ENCODE measurements at places on chromosomes 7 and 10.
A peak's percentile ranks its signal among the peaks of the same experiment; 100 is the strongest.

DNA sequence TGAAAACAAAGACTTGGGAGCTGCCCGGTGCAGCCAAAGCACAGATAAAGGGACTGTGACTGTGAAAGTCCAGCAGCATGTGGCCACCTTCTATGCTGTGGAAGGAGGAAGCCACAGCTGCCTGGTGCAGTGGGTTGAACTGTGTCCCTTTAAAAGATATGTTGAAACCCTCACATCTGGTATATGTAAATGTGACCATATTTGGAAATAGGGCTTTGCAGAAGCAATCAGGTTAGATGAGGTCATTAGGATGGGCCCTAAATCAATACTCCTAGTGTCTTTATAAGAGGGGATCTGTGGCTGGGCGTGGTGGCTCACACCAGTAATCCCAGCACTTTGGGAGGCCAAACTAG is 136.9 kb downstream of the GLI3 start:
- no peak for DNase-seq

GRCh38 chr7:114107522-114107921 is 188.7 kb upstream of the PPP1R3A start:
- DNase-seq, result no peak

DNA sequence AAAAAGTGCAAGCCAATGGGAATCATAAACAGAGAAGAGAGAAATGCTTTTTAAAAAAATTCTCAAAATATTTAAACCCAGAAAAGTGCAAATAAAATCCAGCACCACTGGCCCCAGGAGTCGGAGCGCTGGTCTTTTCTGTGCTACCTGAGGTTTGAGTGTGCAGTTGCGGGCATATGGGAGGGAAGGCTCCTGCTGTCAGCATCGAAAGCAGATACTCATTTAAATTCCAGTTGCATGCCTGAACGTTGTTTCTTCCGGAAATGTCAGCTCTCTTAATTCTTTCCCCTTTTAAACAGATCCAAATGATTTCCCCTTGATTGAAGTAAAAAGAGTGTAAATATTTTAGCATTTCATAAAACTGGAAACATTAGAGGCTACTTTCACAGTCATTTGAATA is 240.5 kb upstream of the GPR26 start:
- no peak for DNase-seq

DNA sequence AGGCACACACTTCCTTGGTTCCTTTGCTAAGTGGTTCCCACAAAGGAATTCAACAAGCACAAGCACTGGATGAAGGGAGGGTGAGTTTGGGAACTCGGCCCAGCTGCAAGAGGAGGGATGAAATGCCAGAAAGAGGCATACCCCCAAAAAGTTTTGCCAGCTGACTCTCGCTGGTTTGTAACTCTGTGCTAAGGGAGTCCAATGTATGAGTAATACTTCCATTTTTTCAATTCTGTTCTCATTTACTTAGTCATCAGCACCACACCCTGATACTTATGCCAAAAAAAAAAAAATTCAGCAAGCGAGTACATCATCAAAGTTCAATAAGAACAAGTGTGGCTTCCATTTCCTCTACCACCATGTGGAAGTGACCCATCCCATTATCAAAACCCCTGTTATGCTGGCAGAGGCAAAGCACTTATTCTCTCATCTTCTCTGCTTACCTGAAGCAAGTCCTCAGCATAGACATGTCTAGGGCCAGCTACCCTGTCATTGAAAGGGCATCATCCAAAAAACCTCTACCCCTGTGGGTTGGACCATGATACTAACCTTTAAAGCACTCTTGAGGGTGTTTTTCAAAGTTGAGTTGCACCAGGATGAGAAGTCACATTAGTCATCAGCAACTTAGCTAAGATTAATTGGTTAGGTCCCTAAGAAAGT is 6.9 kb upstream of the HYCC1 start:
- peak; percentile 91 for DNase-seq

- no peak for DNase-seq
These were observed 2.2 kb upstream of the CHCHD1 start for GRCh38 chr10:73779539-73780197.

DNA sequence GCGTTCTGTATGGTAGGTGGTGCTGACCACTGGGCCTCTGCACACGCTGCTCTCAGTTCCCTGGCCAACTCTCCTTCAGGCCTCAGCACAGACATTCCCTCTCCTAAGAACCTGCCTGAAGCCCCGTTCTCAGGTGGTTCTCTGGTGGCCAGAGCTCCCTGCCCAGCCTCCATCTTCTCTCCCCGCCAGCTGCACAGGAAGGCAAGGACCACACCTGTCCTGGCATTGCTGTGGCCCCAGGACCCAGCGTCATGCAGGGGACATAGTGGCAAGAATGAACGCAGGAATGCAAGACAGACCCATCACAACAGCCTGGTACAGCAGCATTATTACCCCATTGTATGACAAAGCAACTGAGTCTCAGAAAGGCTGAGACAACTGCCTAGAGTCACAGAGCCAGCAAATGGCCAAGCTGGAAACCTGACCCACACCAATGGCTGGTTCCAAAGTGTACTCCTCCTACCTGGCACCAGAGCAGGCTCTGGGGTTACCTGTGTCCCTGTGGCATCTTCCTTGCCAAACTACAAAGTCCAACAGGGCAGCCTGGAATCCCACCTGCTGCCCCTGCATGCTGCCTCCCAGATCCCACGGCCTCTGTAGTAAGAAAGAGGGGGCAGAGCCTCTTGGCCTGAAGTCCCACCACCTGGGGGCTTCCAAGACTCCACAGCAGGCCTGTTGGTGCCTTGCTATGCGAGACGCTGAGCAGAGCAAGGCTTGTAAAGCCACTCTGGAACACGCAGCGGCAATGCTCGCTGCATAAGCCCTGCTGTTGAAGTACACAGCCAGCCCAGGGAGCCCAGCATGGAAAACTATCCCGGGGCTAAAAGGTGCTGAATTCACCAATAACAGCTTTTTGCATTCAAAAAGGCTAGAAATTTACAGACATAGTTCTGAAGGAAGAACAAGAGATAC is 73.3 kb downstream of the CHST15 start:
- no peak for DNase-seq
